ENCODE measurements at places on chromosomes 3 and 15. TPM values are rescaled to one million over a fixed set of nuclear protein-coding genes. Genes with fewer than 3 reads are reported as not detected.

- no peak for DNase-seq
- no peaks in the 10 kb centered on the region for H3K36me3 ChIP-seq
Observed at GRCh38 chr3:133124511-133124910, 86.3 kb downstream of the TMEM108 start.

MESP1 gene
- 3.5 TPM for total RNA-seq

- no peaks in the 10 kb centered on the region for H3K4me1 ChIP-seq
- no peak overlapping the region for H3K27ac ChIP-seq
- no peak for DNase-seq
- no peak overlapping the region for H3K4me3 ChIP-seq
- H3K36me3 ChIP-seq: no peaks in the 10 kb centered on the region
Observed at GRCh38 chr15:47158573-47158972, 558.7 kb upstream of the SEMA6D start.

TIMP4 gene
- total RNA-seq: not detected

DNA sequence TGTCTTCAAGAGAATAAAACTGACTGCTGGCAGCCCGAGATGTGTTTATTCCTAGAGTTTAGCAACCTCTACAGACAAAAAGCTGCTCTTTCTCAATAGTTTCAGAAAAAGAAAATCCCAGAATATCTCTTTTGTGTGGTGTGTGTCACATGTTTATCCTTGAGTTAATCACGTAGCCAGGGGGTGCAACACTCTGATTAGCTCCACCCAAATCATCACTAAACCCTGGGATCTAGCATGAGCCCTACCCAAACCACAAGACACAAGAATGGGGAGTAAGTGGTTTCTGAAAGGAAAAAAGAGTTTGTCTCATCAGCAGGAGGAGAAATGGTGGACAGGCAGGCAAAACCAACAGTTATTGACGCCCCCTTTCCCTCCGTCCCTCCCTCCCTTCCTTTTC, 78.5 kb upstream of the AGBL1 start:
- no peaks in the 10 kb centered on the region for H3K4me1 ChIP-seq
- DNase-seq: no peak
- H3K4me3 ChIP-seq: no peak overlapping the region
- H3K27ac ChIP-seq: no peak overlapping the region
- H3K27me3 ChIP-seq: no peaks in the 10 kb centered on the region

HDC gene
- not detected for total RNA-seq

DNA sequence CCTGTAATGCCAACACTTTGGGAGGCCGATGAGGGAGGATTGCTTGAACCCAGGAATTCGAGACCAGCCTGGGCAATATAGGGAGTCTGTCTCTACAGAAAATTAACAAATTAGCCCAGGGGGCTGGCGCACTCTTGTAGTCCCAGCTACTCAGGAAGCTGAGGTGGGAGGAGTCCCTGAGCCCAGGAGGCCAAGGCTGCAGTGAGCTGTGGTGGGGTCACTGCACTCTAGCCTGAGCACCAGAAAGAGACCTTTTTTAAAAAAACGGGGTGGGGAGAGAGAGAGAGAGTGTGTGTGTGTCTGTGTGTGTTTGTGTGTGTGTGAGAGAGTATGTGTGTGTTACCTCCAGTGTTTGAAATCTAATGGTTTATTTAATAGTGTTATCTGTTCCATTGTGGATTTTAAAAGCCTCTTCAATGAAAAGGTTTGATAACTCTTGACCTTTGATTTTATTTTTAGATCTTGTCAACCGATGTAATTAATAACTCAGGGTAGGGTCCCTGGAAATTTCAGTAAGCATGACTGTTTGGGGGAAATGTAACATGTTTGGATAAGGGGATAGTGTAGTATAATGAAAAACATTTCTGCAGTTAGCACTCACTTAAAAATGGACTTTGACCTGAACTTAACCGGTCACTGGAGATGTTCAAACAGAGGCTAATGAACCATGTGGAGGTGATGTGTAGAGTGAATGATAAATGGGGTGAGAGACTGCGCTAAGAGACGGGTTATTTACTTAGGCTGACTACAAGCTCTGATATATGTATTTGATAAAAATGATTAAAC, 29.7 kb downstream of the LRCH3 start:
- no peak overlapping the region for H3K27ac ChIP-seq
- H3K4me1 ChIP-seq: no peaks in the 10 kb centered on the region
- no peak for DNase-seq
- no peaks in the 10 kb centered on the region for H3K27me3 ChIP-seq
- H3K36me3 ChIP-seq: peaks cover 35% of the 10 kb centered on the region
- H3K4me3 ChIP-seq: no peak overlapping the region

PFN2 gene
- total RNA-seq: 0.88 TPM

CAMK1 gene
- total RNA-seq: 18.5 TPM

DNA sequence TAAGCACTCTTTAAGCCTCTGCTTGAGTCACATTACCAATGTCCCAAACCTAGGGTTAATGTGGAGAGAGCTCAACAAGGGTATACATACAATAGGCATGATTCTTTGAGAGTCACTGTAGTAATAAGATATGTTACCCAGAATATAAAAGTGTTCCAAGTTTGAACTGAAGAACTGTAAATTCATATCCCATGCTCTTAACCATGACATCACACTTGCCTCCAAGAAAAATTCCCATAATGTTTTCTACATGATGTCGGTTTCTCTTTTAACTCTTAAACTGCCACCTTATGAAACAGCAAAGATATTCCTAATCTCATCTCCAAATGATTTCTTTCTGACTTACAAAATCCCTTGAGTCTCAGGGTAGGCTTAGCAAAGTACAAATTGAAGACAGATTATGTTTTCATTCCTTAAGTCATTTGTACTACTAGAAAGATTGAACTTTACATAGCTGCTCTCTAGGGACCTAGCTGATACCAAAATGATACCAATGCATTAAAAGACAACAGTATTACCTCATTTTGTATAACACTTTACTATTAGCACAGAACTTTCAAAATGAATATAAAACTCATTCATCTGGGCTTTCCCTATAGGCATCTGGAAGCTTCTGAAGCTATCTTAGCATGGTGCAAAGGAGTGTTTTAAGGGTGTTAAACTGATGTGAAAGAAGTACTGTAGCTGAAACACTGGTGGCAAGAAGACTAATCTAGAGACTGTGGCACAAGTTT, 127.1 kb downstream of the KCNMB2 start:
- no peak overlapping the region for H3K4me3 ChIP-seq
- H3K27ac ChIP-seq: no peak overlapping the region
- H3K27me3 ChIP-seq: no peaks in the 10 kb centered on the region

PLSCR2 gene
- total RNA-seq: not detected

GRCh38 chr3:62768896-62769295, 106.3 kb downstream of the CADPS start:
- H3K4me3 ChIP-seq: no peak overlapping the region
- no peaks in the 10 kb centered on the region for H3K4me1 ChIP-seq
- no peak overlapping the region for H3K27ac ChIP-seq
- no peak for DNase-seq
- no peaks in the 10 kb centered on the region for H3K27me3 ChIP-seq

DNAH12 gene
- 0.05 TPM for total RNA-seq

GRCh38 chr3:49012441-49013017, 5.3 kb downstream of the WDR6 start:
- H3K36me3 ChIP-seq: peaks cover 46% of the 10 kb centered on the region
- H3K4me3 ChIP-seq: no peak overlapping the region
- H3K27ac ChIP-seq: no peak overlapping the region
- H3K27me3 ChIP-seq: no peaks in the 10 kb centered on the region

DNA sequence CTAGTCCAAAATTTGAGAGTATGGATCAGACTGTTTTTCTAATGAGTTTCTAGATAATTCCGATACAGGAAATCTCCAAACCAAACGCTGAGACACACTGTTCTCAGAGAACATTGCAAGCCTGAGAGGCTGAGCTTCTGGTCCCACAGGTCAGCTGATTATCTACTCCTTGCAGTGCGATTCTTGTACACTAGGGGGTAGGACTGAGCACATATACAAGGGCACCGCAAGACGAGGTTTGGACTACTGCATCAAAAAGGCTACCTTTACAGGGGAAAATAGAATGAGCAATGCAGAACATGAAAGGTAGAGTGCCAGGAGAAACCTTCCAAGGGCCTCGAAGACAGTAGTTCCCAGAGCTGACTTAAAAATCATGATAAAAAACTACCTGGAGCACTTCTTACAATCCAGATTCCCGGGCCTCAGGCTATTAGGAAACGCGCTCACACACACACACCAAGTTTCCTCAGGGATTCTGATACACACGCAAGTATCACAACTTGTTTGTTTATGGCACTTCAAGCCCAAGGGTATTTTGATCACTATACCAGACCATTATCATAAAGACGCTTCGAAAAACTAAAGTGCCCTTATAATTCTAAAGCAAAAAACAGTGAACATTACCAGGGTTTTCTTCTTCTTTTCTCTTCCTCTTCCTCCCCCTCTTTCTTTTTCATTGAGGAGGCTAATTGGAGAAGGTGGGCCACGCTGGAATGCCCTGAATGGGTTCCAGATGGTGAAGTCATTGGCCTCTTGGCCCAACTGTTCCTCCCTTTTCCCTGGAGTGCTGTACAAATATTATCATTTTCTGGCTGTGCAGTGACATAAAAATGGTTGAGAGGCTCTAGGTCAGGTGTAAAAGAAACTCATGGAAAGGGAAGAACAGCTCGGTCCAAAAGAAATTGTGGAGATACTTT, 61.8 kb downstream of the SLC12A8 start:
- H3K36me3 ChIP-seq: no peaks in the 10 kb centered on the region
- peaks cover 18% of the 10 kb centered on the region for H3K4me1 ChIP-seq
- no peak overlapping the region for H3K4me3 ChIP-seq
- DNase-seq: peak; percentile 66
- H3K27ac ChIP-seq: no peak overlapping the region

MUC20 gene
- 1.2 TPM for total RNA-seq

DNA sequence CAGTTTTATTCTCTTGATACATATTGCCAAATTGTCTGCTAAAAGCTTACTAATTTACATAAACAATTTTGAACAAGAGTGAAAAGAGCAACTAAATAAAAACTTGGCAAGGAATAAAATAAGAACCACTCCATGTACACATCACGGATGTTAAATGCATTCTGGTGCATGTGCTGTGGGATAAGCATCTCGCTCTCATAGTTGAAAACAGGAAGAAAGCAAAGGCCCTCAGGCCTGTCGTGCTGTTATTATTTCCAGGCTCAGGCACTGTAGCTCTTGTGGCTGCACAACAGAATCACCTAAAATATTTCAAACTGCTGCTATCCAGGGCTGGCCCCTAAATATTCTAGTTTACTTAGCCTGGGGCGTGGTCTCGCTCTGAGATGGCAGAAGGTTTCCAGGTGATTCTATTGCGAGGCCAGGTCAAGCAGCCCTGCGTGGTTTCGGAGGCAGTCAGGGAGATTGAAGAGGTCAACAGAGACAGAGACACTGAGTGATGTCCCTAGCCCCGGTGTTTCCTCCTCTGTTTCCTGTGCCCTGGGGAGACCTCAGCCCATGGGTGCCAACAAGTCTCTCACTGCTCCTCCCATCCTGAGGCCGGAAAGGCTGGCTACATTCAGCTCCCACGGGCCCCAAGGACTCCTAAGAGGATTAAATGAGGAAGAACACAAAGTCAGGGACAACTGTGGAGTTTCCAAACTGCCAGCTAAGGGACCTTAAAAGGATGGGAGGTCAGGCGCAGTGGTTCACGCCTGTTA, 18.2 kb upstream of the PDIA5 start:
- H3K4me1 ChIP-seq: no peaks in the 10 kb centered on the region
- DNase-seq: no peak
- no peaks in the 10 kb centered on the region for H3K36me3 ChIP-seq
- peaks cover 23% of the 10 kb centered on the region for H3K27me3 ChIP-seq
- no peak overlapping the region for H3K4me3 ChIP-seq

GRCh38 chr3:150627557-150627956, 24.4 kb downstream of the SELENOT start:
- peaks cover 62% of the 10 kb centered on the region for H3K36me3 ChIP-seq
- no peak overlapping the region for H3K27ac ChIP-seq
- no peak overlapping the region for H3K4me3 ChIP-seq
- H3K27me3 ChIP-seq: no peaks in the 10 kb centered on the region

DNA sequence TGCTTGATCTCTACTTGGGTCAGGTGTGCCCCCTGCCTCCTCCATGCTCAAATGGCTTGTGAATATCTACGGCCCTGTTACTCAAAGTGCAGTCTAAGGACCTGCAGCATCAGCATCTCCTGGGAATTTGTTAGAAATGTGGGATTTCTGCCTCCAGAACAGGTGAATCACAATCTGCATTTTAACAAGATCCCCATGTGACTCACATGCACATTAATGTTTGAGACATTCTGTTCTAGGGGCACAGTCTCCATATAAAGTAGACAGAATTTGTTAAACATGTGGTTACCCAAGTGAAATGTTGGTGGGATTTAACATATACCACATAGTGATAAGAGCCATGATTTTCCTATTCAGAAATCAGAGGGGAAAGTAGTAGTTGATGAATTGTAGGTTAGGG, 256.2 kb downstream of the NR1D2 start:
- no peaks in the 10 kb centered on the region for H3K4me1 ChIP-seq
- H3K4me3 ChIP-seq: no peak overlapping the region
- peaks cover 5% of the 10 kb centered on the region for H3K27me3 ChIP-seq
- no peaks in the 10 kb centered on the region for H3K36me3 ChIP-seq

TLR9 gene
- total RNA-seq: 0.55 TPM

ATP11B gene
- total RNA-seq: 131 TPM

GRCh38 chr15:31465083-31465955, 138.7 kb downstream of the KLF13 start:
- no peak for DNase-seq
- peaks cover 3% of the 10 kb centered on the region for H3K27me3 ChIP-seq
- H3K4me3 ChIP-seq: no peak overlapping the region
- H3K27ac ChIP-seq: no peak overlapping the region

LINGO1 gene
- total RNA-seq: not detected

EXD1 gene
- total RNA-seq: not detected

- no peak overlapping the region for H3K4me3 ChIP-seq
- H3K36me3 ChIP-seq: peaks cover 5% of the 10 kb centered on the region
- no peaks in the 10 kb centered on the region for H3K27me3 ChIP-seq
- H3K4me1 ChIP-seq: peaks cover 10% of the 10 kb centered on the region
- no peak overlapping the region for H3K27ac ChIP-seq
Observed at GRCh38 chr3:31275038-31275572, 257.6 kb upstream of the STT3B start.

DNA sequence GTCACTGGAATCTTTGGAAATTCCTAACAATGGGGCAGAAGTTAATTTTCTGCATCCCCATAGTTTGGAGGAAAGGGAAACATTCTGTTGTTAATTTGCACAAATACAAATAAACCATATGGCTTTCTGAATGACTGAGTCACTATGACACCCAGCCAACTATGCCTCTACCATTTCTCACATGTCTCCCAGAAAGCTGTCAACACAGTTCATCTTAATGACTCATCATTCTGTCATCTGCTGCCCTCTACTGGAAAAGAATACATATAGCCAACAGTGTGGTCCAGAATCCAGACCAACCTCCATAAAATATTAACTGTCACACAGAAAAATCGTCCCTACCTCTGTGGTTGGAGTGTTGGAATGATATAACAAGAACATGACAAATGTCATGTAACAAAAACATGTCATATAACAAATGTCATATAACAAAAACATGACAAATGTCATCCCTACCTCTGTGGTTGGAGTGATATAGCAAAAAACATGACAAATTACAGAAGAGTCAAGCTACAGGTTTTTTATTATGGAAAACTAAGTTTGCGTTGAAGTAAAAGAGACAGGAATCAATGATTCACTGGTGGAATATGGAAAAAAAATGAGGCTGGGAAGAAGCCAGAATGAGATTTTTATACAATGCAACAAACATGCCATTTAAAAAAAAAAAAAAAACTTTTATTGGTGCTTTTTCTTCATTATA, 47.7 kb upstream of the GYG1 start:
- DNase-seq: no peak
- peaks cover 5% of the 10 kb centered on the region for H3K27me3 ChIP-seq
- H3K4me1 ChIP-seq: no peaks in the 10 kb centered on the region
- no peak overlapping the region for H3K27ac ChIP-seq

- DNase-seq: no peak
- H3K4me1 ChIP-seq: peaks cover 64% of the 10 kb centered on the region
- no peaks in the 10 kb centered on the region for H3K27me3 ChIP-seq
- peaks cover 23% of the 10 kb centered on the region for H3K36me3 ChIP-seq
- peak overlapping the region; percentile 1 for H3K27ac ChIP-seq
- H3K4me3 ChIP-seq: no peak overlapping the region
Observed at GRCh38 chr3:171270541-171270940, 189.7 kb downstream of the TNIK start.

All from activated CD4-positive, alpha-beta memory T cell treated with anti-CD3 and anti-CD28 coated beads, Interleukin-2, amount 10 ng/mL, durations not matched to agents 7 days and 5 days (primary cell).